ENCODE measurements at places on chromosomes 11 and 22.

- no peak for DNase-seq
Measured at GRCh38 chr22:36822581-36822980, 5.7 kb upstream of the PVALB start.

DNA sequence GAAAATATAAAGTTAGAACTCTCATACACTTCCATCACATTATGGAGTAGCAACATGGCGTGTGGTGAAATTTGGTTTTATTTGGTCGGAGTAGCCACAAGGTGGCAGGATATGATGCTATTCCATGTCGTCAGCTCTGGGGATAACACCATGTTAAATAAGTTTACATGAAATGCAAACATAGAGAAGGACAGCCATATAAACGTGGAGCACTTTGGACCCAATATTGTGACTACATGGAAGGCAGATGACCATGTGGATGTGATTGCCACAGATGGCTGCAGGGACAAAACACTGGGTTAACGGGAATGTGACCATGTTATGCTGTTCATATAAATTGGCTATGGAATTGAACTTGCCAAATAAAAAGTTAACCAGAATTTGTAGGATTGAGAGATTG lies 21.0 kb downstream of the OR5M11 start:
- DNase-seq, result no peak

GRCh38 chr11:4181782-4182721 lies 87.5 kb downstream of the RRM1 start:
- no peak for DNase-seq

GRCh38 chr22:39446239-39446721 lies 10.5 kb upstream of the MGAT3 start:
- DNase-seq, result no peak

DNA sequence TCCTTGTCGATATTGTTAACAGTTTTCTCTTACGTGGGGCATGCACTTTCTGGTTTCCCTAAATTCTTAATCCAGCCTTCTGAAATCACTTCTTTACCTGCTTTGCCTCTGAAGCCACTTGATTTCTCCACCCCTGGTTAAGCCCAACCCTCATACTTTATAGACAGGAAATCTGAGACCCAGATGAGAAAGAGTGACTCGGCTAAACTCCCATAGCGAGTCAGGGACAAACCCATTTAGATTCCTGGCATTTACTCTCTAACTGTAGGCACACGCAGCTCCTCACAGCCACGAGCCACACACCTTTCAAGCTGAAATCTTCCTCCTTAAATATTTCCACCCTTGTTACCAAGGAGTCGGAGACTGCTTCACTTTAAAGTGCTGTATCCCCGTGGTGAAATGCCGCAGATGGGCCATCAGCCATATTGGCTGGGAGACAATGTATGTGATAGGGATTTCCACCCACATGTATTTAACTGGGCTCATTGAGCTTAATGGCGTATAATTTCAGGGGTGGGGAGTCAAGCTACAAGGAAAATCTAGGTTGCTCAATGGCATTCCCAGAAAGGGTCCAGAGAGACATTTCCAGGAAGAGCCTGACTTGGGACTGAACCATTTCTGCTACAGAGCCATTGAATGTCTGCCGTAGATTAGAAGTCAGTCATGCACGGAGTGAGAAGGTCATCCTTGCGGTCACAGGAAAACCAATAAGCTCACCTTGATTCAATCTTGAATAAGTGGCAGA lies 49.9 kb upstream of the GRK3 start:
- no peak for DNase-seq

DNA sequence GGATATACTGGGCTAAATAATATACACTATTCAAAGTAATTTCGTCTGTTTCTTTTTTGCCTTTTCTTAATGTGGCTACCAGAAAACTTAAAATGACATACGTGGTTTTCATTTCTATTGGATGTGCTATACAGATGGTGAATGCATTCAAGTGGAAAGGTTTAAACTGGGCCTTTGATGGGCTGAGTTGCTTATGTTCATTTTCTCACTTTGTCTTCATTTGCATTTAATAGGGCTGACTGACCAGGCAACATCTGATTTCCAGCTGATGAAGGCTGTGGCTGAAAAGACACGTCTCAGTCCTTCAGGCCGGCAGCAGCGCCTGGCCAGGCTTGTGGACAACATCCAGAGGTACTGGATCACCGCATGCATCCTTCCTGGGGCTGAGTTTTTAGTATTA lies 27.9 kb downstream of the PIWIL4 start:
- no peak for DNase-seq

DNA sequence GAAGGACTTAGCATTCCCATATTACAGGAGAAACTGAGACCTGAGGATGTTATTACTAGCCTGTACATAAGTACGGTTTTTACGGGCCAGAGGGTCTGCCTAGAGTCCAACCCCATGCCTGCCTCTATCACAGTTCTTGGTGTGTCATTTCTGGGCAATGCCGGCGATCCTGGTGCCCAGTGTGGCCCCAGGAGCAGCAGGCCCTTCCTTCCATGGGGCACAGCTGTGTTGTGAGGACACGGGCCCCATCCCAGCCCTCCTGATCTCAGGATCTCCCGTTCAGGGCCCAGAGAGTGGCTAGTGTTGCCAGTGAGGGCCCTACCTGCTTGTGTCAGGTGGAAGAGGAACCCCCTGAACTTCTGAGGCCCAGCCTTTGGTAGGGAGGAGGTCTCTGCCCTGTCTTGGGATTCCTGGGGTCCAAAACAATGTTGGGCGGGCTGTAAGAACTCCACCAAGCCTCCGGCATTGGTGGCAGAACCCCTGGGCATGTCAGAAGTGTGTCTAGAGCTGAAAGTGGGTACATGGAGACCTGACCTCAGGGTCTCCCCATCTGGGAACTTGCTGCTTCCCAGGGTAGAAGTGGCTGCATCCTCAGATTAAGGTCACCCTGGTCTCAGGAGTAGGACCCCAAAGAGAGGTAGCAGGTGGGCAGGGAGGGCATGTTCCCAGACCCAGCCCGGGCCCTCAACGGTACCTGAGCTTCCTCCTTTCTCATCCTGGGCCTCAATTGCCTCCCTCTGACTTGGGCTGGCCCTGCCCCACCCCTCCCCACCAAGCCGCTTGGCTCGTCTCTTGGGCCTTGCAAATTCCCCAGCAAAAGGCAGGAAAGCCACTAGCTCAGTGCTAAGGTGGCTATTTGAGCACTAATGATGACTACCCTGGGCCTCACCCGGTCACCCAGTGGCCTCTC lies 74.6 kb upstream of the KCNQ1OT1 start:
- no peak for DNase-seq

DNA sequence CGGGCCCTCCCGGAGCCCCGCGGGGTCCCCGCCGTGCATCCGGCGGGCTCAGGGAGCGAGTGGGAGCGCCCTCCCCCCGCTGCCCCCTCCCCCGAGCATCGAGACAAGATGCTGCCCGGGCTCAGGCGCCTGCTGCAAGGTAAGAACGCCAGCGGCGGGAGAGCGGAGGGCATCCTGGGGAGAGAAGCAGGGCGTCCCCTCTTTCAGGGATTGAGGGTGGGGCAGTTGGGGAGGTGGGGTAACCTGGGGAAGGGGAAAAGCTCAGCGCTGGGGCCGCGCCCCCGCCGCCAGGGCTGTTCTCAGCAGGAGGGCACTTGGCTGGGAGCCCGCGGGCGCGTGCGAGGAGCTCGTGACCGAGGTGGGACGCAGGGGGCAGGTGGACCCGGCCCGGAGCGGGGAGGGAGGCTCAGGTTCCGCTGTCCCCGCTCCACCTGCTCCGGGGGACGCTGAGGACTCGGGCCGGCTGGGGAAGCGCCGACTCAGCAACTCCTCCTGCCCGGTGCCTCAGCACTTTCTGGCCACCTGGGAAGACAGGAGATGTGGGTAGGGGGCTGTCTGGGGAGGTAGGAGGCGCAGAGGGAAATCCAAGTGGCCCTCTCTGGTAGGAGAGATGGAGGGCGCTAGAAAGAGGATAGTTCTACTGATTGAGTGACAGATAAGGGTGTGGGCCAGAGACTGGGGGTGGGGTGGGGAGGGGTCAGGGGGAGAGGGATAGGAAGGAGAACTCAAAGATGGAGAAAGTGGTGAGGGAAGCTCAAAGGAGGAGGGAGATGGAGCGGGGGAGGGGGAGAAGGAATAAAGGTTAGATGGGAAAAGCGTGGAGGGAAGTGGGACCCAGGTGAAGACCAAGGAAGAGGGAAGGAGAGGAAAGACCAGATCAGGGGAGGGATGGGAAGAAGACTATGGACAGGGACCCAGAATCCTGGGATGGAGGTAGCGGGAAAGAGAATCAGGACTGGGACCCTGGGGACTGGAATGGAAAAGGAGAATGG lies 726 bp downstream of the RTN4RL2 start:
- no peak for DNase-seq

- no peak for DNase-seq
Measured at GRCh38 chr22:30210235-30210909, 36.2 kb downstream of the LIF start.

DNA sequence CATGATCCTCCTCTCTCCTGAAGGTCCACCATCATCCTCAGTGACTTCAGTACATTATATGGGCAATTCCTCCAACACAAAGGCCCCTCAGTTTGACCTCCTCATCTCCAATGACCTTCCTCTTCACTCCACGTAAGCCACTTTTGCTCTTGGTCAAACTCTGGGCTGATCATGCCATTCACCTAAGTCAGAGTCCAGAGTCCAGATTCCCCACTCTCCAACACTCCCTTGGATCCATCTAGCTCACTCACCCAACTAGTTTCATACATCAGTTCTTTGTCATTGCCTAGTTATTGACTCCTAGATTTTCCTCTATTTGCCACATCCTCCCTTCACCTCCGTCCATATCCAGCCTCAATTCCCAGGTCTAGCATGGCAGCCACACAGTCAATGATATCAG lies 30.5 kb upstream of the TTC12 start:
- DNase-seq, result no peak

DNA sequence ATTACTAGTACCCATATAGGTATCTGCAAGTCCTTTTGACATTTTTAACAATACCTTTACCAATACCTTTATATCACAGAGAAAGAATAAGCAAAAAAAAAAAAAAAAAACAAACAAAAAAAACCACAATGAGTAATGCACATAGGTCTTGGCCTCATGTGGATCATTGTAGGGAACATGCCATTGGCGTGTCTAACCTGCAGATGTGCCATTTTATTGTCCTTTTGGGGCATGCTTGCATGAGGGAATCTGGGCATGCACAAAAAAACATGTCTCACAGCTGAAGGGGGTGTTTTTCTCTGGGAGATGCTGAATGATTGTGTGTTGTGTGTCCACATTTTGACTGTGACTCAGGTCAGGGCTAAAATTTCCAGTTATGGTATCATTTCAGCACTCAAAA lies 361.6 kb downstream of the GUCY1A2 start:
- no peak for DNase-seq

GRCh38 chr11:67639438-67639859 lies at the start of gene TBX10:
TSS of gene TBX10 (minus strand) at chr11:67639763. CDS start at chr11:67639472, 291 bp downstream.
- DNase-seq, result no peak

DNA sequence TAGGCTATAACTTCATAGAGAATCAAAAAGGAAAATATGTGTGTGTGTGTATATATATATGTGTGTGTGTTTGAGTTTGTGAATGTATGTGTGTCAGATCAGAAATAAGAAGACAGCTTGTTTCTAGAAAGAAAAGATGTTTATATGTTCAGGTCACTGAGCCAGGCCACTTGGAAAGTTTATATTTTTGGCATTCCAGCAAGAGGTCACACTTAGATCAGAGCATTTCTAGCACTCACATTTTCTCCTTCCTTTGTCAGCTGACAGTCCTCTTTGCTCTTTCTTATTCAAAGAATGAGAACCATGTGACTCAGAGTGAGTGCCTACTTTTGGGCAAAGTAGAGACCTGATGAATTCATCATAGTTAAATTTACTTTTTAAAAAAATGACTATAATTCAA lies 22.9 kb downstream of the RAB38 start:
- DNase-seq, result no peak

DNA sequence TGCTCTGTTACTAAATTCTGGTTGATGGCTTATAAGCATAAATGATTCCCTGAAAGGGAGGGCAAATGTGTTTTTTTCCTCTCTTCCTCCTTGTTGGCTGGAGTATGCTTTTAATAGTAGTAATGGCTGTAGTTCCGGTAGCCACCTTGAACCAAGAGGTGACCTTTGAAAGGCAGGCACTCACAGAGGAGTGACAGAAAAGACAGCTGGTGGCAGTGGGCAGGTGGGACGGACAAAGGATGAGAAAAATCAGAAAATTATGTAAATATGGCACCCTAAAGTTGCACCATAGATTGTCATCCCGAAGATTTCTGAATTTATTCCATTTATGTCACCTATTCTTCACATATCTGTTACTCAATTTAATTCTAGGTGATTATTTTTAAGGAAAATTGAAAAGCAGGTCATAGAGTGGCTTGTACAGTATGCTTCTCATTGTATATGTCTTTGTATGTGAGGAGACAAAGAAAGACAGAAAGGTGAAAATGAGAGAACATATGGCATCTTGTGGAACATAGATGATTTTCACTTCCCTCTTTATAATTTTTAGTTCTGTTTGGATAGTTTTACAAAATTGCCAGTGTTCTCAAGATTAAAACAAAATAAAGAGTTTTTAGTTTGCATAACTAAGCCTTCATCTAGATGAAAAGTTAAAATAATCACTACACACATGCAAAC lies 17.0 kb downstream of the CASP12 start:
- DNase-seq, result no peak
